ENCODE measurements at places on chromosomes 4 and X. TPM values are rescaled to one million over a fixed set of nuclear protein-coding genes. Genes with fewer than 3 reads are reported as not detected.

Gene PCDH19
- total RNA-seq = 0.17 TPM

Gene DMD
- total RNA-seq = 24.7 TPM

Gene FATE1
- total RNA-seq = not detected

Gene MTHFD2L
- 14.1 TPM for total RNA-seq

- H3K4me3 ChIP-seq = peak overlapping the region; percentile 34
- H3K4me1 ChIP-seq = peaks cover 15% of the 10 kb centered on the region
- H3K27me3 ChIP-seq = no peaks in the 10 kb centered on the region
- DNase-seq = no peak
Measured at GRCh38 chr4:139815778-139816601, 150.4 kb downstream of the MGST2 start.

- H3K27ac ChIP-seq = no peak overlapping the region
- peaks cover 1% of the 10 kb centered on the region for H3K4me1 ChIP-seq
- H3K27me3 ChIP-seq = no peaks in the 10 kb centered on the region
- H3K36me3 ChIP-seq = no peaks in the 10 kb centered on the region
- DNase-seq = no peak
- H3K4me3 ChIP-seq = no peak overlapping the region
Measured at GRCh38 chr4:137312257-137312656, 220.0 kb downstream of the PCDH18 start.

DNA sequence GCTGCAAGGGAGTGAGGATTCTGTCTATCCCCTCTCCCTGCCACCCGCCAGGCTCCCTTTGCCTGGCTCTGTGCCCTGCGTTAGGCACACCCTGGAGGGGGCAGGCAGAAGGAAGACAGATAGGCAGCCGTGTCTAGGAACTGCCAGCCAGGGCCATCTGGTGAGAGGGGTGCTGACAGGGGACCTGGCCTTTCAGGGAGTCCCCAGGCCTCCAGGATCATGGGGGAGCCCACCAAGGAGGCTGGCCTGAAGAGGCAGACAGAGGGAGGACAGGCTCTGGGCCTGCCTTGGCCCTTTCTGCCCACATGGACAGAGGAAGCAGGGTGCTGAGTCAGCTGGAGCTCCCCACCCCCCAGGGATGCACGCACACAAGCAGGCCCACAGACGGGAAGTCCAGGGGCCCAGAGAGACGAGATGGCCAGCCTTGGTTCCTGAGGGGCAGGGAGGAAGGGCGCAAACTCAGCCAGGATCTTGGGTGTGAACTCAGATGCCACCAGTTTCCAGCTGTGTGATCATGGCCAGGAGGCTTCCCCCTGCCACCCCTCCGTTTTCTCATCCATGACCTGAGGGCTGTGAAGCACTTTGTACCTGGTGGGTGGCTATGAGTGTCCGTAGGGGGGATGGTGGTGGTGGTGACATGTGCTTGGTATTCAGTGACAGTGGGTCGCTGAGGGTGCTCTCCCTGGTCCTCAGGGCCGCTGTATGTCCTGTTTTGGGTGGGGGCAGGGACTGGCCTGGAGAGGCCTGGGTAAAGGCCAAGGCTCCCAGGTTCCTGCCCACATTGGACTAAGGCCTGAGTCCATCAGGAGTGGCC lies 1.8 kb downstream of the SH3BP2 start:
- H3K27me3 ChIP-seq = no peaks in the 10 kb centered on the region
- peak; percentile 81 for DNase-seq
- H3K4me1 ChIP-seq = peaks cover 73% of the 10 kb centered on the region
- peak overlapping the region; percentile 75 for H3K4me3 ChIP-seq

DNA sequence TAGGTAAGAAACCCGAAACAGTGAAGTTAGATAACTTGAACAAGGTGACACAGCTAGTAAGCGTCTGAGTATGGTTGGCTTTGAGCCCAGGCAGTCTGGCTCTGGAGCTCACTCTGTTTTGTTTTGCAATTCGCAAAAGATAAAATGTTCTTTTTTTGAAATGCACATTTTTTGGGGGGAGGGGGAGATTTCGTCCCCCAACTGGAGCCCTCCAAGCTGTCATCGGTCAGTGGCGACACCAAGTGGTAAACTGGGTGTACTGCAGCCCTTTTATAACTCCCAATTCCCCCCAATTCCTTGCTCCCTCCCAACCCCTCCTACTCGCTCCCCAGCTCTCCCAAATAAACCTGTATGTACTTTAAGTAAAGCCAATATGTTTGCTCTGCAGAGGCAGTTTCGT lies 2.8 kb upstream of the CLCN5 start:
- H3K27me3 ChIP-seq = no peaks in the 10 kb centered on the region
- H3K4me3 ChIP-seq = no peak overlapping the region
- no peak overlapping the region for H3K27ac ChIP-seq
- H3K36me3 ChIP-seq = no peaks in the 10 kb centered on the region

DNA sequence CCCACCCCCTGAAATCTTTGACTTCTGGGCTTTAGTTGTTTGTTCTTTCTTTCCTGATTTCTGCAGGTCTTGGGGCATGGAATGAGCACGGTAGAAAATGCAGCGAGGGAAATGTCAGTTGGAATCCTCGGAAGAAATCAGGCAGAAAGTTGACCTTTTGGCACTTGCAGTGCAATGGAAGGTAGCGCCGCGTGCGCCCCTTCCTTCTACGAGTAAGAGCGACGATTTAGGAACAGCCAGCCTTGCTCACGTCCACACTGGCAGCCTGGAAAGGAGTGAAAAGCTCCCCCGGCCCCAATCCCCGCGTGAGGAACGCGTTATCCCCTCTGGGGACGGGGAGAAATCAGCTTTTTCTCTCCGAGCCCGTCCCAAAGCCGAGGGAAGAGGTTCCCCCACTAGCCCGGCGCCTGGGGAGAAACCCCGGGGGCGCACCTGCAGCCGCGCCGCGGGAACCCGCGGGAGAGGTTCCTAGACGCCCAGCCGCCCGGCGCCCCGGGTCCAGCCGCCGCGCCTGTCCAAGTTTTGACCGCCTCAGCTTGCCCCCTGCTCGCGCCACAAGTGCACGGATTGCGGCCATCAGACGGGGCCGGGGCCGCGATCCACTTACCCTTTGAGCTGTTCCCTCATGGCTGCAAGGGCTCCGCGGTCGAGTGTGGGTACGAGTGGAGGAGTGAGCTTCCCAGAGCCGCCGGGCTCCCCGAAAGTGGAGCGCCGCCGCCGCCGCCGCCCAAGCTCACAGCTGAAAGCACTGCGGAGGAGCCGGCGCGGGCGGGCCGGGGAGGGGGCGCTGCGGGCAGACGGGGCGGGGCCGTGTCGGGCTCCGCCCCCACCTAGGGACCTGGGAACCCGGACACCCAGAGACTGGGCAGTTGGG lies 194.6 kb upstream of the FTHL17 start:
- H3K27ac ChIP-seq = peak overlapping the region; percentile 60
- H3K4me3 ChIP-seq = peak overlapping the region; percentile 58
- no peaks in the 10 kb centered on the region for H3K27me3 ChIP-seq
- H3K4me1 ChIP-seq = no peaks in the 10 kb centered on the region
- H3K36me3 ChIP-seq = no peaks in the 10 kb centered on the region
- peak; percentile 82 for DNase-seq

GRCh38 chrX:69146739-69147138 lies 18.5 kb downstream of the PJA1 start:
- H3K4me1 ChIP-seq = no peaks in the 10 kb centered on the region
- DNase-seq = no peak
- no peaks in the 10 kb centered on the region for H3K27me3 ChIP-seq
- no peak overlapping the region for H3K27ac ChIP-seq
- no peak overlapping the region for H3K4me3 ChIP-seq
